ENCODE measurements at places on chromosomes 4 and X.

GRCh38 chr4:84498203-84498934, 723 bp downstream of the NKX6-1 start:
- no peak for DNase-seq

DNA sequence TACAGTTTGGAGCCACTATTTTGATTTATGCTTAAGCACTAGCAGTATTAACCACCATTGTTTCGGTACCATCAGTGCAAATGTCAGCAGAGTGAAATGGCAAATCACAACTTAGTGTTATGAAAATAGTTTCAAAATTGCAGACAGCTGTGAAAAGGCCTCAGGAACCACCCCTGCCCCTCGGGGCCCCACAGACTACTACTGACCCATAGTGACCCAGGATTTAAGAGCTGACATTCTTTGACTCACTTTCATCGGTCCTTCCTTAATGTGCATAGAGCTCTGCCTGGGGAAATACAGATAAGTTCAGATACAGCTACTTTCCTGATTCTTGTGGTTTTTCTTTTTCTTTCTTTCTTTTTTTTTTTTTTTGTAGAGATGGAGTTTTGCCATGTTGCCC, 3.3 kb upstream of the BBS7 start:
- DNase-seq: no peak

GRCh38 chr4:20253735-20254409, 2.2 kb downstream of the SLIT2 start:
- no peak for DNase-seq

DNA sequence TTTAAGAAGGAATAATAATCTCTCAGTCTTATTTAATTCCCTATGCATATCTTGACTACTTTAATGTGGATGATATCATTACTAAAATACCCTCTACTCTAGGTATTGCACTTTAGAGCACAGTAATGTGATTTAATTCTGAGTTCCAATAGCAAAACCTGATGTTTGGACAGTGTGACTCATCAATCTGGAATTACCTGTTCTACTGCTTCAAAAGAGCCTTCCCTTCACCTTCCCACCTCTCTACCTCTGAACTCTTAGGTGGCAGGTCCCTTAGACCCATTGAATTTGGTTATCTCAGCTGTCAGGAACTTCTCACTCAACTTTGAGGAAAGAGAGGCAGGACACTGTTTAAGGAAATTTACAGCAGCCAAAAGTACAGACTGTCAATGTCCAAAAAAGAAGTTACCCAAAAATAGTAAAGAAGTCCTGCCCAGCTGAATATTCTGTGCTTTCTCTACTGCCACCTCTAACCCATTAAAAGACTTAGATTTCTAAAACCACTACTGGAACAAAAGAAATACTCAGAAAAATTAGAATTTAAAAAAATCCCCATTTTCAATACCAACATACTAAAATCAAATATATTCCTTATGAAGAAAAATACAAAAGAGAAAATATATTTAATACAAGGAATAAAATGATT, 123.1 kb upstream of the GPM6A start:
- DNase-seq: no peak

- no peak for DNase-seq
Measured at GRCh38 chr4:152290366-152290921, 245.4 kb downstream of the FBXW7 start.

DNA sequence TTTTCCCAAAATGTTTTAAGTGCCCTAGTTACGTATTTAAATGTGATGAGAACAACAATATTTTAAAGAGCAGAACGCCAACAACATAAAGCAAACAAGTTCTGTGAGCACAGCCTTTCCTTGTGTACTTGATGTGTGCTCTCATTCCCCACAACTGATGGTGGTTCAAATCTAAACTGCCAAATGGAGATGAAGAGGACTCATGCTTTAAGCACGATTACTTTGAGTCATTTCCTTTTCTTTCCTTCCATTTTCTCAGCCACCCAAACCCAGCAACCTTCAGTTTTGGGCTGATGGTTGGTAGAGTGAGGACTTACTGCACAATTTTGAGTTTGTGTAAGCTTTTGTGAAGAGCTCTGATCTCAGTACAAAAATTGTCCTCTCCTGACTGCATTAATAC, 1.7 kb downstream of the NSD2 start:
- no peak for DNase-seq

- DNase-seq: peak; percentile 32
Measured at GRCh38 chrX:11143931-11144678, 33.0 kb downstream of the HCCS start.

- no peak for DNase-seq
Measured at GRCh38 chr4:150023489-150023888, 54.8 kb upstream of the DCLK2 start.

- DNase-seq: no peak
Measured at GRCh38 chrX:53798281-53798680, 111.8 kb upstream of the HUWE1 start.

DNA sequence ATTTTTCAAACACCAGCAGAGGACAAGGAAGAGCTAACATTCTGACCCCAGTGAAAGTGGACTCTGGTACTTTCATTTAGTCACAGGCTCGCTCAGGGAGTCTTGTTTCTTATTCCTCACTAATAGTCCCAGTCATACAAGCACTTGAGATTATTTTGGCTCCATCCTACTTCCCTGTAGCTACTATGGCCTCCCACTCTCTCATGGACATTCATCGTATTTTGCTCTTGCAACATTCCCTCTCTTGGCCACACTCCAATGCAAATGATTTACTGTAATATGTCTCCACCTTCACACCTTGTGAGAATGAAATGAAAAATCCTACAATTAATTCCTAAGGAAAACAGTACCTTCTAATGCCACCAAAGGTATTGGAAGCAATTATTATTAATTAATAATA, 21.3 kb downstream of the PLRG1 start:
- DNase-seq: no peak

- DNase-seq: no peak
Measured at GRCh38 chr4:16642897-16643296, 255.5 kb downstream of the LDB2 start.

GRCh38 chr4:87209696-87210095, 10.7 kb downstream of the KLHL8 start:
- DNase-seq: no peak

DNA sequence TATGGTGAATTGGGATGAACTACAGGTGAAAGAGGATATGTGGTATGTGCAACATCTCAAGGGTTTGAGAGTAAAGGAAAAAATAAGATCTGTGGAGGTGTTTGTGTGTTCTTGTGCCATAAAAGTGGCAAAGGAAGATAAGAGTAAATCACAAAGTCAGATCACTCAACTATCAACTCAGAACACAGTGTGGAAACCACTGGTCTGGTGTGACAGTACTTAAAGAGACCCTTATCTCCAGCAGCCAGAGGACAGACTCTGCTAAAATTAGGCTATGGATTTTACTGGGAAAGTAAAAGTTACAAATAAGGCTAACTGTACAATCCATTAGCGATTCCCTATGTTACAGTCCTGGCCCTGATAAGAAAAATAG, 54.0 kb upstream of the PRDM8 start:
- no peak for DNase-seq

GRCh38 chr4:89674876-89675459, 162.0 kb downstream of the SNCA start:
- no peak for DNase-seq

GRCh38 chr4:33162122-33162521, 2442.0 kb downstream of the PCDH7 start:
- DNase-seq: no peak

DNA sequence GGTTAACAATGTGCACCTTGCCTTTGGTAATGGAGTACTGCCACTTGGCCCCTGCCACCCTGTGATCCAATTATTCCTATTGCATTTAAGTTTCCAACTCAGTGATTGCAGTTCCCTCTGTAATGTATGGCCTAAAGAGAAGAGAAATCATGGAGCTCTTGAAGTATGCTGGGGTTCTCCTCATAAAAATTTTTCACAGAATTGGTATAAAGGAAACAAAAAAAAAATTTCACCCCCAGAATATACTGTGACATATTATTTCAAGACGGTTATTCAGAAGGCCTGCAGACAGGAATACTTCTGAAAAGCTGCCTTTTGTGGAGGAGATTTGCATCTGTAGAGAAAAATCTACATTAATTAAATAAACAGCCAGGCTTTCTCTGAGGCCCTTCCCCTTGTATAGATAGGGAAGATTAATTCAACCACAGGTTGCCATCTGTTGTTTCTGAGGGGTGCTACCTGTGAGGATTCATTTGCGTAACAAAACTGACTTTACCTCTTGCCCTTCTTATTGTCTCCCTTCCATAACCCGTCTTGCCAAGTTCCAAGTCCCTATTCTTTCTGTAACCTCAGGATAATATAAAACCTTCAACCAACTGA, 94.8 kb upstream of the LANCL3 start:
- DNase-seq: no peak

DNA sequence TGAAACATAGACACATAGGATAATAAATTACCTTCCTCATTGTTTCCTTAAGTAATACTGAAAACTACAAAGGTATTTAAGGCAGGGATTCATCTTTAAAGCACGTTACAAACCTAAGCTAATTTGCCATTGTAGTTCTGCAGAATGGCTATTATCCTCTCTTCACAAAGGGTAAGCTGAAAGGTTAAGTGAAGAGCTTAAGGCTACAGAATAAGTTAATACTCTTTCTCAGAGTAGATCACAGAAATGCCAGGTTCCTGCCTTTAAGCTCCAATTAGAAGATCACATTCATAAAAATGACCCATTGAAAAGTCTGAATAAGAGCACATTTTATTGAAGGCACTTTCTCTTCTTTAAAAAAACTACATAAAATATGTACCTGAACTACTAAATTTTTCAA, 42.1 kb upstream of the PRDM5 start:
- no peak for DNase-seq

All from activated CD4-positive, CD25-positive, alpha-beta regulatory T cell treated with anti-CD3 and anti-CD28 coated beads, Interleukin-2, amount 50 U/mL, for 72 hours (primary cell).